Omental fat pad (tissue), 4 donors: ENCODE measurements at places on chromosomes 1 and 21.

DNA sequence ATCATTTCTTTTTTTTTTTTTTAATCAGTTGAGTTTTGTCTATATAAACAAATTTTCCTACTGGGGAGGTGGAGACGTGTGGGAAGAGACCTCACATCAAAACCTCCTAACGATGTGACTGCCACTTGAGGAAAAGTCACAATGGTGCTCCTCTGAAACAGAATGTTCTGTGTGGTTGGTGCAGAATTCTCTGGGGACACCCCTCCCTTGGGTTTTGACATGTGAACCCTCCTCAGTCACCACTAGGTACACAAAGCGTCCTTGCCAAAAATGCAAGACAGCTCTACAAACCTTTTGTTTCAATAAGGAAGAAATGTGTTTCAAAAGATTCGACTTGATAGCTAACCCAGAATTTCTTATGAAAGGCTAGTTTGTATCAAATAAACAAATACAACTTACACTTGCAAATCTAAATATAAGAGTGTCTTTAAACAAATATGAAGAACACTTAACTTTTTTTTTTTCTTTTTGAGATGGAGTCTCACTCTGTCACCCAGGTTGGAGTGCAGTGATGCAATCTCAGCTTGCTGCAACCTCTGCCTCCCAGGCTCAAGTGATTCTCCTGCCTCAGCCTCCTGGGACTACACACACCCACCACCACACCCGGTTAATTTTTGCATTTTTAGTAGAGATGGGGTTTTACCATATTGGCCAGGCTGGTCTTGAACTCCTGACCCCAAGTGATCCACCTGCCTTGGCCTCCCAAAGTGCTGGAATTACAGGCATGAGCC, 9.3 kb downstream of the SLC25A24 start:
- no peak for DNase-seq

GRCh38 chr1:197302775-197303174, 34.7 kb downstream of the CRB1 start:
- no peak for DNase-seq

DNA sequence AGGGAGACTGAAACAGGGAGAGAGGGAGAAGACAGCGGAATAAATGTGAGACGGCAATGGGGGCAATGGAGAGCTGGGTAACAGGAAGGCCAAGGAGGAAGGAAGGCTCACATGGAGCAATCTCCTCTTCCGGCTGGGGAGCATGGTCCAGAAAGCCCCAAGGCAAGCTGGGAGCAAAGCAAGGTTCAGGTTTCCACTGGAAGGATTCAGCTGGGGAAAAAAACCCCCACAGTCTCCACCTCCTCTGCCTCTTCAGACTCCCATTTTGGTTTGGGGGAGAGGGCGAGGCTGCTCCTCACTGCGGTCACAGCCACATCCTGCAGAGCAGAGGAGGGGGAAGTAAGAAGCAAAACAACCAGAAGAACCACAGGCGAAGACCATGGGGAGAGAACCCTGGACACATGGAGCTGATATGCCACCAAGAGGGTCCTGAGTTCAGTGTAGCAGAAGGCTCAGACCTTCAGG, 650 bp downstream of the TNFAIP8L2 start:
- no peak for DNase-seq

DNA sequence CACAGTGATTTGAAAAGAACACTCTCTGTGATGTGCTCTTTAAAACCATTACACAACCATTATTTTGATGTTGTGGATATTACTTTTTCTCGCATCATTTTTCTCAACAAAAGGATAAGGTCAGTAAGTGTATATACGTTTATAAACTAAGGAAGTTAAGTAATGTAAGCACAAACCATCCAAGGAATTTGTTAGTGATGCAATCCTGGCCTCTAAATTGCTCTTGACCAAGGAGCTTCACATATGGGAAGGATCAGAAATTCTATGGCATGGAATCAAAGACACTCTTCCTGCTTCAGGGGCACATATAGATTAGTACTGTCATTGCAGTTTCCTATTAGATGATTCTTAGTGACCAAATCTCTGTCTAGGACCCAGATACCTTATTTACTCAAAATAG, 3.6 kb upstream of the PPP2R5A start:
- DNase-seq: no peak

DNA sequence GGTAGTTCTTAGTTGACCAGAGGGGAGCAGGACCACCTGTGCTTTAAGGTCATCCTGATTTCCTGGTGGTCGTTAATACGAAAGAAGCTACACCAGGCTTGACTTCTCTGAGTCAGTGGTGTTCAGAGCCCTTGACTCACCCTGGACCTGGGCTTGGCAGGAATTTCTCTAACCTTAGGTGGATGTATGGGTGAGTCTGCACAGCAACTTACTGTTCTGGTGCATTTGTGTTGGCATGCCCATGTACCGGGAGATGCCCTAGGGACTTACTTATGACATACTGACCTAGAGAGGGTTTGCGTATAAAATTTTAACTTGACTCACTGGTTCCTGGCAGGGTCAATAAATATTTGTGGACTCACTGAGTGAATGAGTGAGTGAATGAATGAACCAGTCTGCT, 304.6 kb downstream of the DISC1 start:
- no peak for DNase-seq

DNA sequence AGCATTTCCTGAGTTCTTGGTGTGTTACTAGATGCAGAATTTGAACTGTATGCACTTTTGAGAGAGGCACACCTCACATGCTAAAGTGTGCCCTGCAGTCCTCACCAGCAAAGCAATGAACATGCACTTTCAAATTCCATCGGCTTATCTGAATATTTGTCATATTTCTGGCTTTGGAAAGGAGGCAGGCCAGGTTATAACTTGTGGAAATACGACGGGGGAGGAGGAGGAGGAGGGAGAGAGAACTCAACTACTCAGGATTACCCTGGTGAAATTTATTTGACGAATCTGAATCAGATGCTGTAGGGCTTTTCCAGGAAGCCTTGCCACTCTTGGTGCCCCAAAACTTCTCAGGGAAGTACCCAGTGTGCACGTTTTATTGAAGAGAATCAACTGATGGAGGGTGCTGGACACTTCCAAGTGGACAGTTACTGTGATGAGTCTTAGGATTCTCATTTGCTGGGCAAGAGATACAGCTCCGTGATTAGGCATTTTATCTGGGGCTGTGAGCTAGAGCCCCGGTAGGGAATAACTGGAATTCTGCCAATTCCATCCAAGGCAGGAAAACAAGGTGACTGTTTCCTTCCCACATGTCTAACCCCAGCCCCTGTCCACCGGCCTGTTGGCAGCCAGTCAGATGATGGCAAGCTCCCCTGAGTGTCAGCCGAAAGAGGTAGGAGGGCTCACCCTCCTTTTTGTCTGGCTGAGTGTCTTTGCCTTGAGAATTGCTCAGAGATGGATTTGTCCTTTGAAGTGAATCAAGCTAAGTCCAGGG, 3.8 kb downstream of the PDPN start:
- DNase-seq: no peak

GRCh38 chr21:43603641-43604504, 55.4 kb downstream of the HSF2BP start:
- DNase-seq: no peak

DNA sequence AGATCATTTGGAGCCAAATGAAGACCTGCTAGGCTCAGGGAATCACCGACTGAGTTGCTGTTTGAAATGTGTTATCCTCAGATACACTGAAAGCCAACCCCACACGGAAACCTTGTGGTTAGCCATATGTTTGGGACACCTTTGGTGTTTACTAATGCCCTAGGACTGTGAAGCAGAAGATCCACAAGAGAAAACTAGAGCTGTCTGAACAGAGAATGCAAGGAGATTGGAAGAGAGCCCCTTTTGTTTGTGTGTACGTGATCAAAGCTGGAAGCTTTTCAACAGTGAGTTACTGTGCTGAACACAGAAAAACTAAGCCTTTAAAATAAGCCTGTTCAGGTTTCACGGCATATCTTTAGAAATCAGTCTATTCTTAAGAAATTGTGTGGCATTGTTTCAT, 908.2 kb upstream of the ADGRL2 start:
- DNase-seq: no peak

DNA sequence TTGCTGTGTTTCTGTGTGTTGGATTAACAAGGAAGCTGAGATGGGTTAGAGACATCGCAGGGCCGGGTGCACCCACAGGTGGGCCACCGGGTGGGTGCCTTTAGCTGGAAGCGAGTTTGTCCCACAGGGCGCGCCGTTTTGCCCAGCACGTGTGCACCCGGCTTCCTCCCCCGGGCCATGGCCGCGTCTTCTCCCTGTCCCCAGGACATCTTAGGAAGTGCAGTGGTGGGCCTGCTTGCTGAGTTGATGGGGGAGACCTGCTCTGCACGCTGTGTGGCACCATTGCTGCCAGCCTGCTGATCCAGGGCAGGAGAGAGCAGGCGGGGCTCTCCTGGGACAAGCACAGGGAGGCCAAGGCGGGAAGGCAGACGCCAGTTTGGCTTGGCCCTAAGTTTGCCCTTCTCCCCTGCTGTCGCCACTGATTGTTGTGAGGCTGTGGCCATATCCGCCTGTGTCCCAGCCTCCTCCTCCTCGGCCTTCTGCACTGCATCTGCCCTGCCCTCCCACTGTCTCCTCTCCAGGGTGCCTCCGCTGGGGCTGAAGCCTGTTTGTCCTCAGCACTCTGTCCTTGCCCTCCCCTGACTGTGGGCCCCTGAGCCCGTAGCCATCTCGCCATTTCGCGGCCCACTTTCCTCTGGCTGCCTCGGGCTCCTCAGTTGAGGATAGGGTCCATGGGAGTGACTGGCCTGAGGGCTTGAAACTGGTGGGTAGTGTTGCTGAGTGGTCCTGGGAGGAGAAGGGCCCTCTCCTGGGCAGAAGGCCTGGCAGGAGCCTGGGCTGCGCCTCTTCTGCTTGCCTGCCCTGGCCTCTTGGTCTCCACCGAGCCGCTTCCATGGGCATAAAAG, 47.6 kb downstream of the PKNOX1 start:
- no peak for DNase-seq

DNA sequence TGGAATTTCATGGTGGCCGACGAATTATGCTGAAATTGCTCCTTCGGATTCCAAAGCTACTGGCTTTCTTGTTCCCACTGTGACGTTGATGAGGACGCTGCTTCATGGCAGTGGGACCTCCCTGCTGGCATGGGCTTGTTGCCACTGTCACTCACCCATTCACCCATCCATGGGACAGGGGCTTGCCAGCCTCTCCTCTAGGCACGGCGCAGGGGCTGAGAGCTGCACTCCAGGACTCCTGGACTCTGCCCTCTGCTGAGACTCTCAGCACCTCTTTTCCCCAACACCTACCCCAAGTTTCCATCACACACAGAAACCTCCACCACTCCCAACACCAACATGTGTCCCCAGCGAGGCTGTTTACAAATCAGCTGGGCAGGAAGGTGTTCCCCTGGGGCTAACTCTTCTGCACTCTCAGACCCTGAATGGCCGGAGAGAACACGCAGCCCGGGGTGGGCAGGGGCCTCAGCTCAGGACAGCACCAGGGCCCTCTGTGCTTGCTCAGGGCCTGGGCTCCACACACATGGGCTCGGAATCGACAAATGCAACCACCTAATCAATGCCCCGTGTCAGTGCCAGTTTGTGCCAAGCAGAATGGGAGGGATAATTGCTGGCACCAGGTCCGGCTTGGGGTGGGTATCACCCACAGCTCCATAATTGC, 3.1 kb downstream of the ITGB2 start:
- DNase-seq: no peak
